Right lung (tissue), 10 donors: ENCODE measurements at places on chromosomes 5 and 9.

- no peak for DNase-seq
Observed at GRCh38 chr5:6043491-6044310, 334.6 kb downstream of the MED10 start.

DNA sequence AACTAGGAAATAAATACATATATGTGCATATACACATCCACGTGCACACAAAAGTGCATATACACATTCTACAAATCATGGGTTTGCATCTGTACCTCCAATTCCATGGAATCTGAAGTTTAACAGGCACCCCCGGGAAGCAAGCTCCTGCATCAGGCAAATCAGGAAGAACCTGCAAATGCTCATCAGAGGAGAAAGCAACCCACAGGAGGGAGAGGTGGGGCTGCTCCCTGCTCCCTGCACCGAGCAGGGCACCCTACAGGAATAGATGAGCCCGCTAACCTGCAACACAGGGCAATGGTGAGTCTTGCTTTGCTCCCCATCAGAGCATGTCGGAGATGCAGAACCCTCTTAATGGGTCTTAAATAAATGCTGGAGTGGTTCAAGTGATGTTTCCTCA lies 151.3 kb downstream of the DAB2IP start:
- no peak for DNase-seq

DNA sequence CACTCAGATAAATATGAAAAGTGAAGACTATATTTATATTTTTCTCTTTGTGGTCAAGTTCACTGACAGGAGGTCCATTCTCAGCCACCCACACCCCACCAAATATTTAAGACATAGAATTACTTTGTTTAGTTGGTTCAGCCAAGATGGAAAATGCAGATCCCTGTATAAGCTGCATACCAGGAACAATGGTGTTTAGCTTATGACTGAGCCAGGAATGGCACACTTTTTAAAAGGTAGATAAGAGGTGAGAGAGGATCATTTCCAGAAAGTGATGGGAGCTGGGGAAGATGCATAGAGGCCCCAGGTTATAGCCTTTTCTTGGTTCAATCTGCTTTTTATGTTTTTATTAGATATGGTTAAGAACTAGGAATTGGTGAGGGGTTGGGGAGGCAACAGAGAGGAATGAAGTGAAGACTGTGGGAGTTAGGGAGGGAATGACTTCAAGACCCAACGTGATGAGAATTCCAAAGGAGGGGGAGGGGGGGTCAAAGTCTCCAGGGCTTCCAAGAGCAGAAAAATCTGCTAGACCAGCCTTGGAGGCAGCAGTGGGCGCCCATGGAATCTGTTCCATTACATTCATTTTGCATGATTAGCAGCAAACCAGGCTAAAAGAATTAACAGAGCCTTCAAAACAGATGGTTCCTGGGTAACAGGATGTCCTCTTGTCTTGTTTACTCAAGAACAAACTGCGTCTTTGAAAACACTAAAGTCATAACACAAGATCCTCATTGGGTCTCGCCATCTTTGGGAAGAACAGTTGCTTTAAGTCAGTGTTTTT lies 95.2 kb downstream of the FGF1 start:
- no peak for DNase-seq

- DNase-seq = no peak
Observed at GRCh38 chr9:31848505-31849285, 535.7 kb upstream of the ACO1 start.

GRCh38 chr5:66660396-66660795 lies 64.2 kb downstream of the MAST4 start:
- no peak for DNase-seq
